Hepatocyte (in vitro differentiated cells): ENCODE measurements at places on chromosomes 1 and 21. TPM values are rescaled to one million over a fixed set of nuclear protein-coding genes. Genes with fewer than 3 reads are reported as not detected.

The HENMT1 gene
- 4.4 and 4.7 TPM in 2 replicates for total RNA-seq

DNA sequence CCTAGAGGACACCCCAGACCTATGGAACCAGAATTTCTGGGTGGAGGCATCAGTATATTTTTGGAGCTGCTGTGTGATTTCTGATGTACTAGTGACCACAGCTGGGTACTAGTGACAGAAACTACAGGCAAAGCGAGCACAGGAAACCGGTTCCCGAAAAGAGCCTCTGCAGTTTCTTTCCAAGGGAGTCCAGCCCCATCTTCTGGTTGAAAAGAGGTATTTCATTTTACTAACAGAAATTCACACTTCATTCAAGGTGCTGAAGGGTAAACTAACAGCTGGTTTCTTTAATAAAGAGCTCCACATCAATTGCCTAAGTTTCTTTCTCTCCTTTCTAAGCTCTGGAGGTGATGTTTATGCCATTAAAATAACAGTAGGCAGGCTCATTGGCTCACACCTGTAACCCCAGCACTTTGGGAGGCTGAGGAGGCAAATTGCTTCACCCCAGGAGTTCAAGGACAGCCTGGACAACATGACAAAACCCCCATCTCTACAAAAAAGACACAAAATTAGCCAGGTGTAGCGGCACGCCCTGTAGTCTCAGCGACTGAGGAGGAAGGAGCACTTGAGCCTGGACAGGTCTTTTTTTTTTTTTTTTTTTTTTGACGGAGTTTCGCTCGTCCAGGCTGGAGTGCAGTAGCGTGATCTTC is 22.0 kb downstream of the THAP3 start:
- no peaks in the 10 kb centered on the region for H3K4me1 ChIP-seq
- H3K36me3 ChIP-seq: no peaks in the 10 kb centered on the region
- no peak overlapping the region for H3K27ac ChIP-seq

The FAM3B gene
- 35.4 and 47.5 TPM in 2 replicates for total RNA-seq

GRCh38 chr1:3028531-3029282 is 7.4 kb downstream of the ACTRT2 start:
- H3K27me3 ChIP-seq: no peaks in the 10 kb centered on the region
- no peak overlapping the region for H3K4me3 ChIP-seq
- H3K4me1 ChIP-seq: no peaks in the 10 kb centered on the region
- no peaks in the 10 kb centered on the region for H3K36me3 ChIP-seq
- no peak for DNase-seq
